Activated naive CD8-positive, alpha-beta T cell treated with anti-CD3 and anti-CD28 coated beads for 36 hours (primary cell): ENCODE measurements at places on chromosomes 1 and 21.
A peak's percentile ranks its signal among the peaks of the same experiment; 100 is the strongest.

- DNase-seq, result no peak
These were observed 35.6 kb upstream of the PUM1 start for GRCh38 chr1:31101147-31101502.

- no peak for DNase-seq
These were observed 62.5 kb upstream of the EFHD2 start for GRCh38 chr1:15347182-15347581.

DNA sequence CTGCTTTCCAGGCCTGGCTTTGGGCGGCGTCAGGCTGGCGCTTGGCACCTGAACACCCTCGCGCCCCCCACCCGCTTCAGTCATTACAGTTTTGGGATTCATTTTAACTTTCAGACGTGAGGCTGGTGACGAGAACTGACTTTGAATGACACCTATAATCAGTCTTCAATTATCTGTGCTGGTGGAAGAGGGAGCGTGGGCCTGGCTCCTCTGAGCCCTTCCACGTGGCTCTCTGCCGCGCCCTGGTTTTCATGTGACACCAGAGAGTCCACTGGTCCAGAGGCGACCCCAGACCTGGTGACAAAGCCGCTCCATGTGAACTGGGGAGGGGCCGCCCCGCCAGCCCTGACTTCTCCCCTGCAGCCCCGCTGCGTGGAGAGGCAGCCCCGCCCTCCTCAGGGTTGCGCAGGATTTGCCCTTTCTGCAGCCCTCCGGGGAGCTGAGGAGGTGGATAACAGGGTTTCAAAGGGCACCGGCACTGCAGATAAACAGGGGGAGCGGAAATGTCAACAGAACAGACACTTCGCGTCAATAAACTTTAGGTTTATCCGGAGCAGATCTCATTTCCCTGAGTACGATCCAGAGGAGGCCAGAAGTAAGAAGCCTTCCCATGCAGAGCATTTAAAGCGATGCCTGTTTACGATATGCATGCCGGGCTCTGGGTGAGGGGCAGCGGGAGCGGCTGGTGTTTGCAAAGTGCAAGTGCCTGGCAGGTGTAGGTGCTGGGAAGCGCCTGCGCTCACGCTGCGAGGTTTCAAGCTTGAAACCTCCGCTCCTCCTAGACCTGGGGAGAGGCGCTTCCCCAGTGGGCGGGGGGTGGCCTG, 56.4 kb downstream of the AJAP1 start:
- no peak for DNase-seq

DNA sequence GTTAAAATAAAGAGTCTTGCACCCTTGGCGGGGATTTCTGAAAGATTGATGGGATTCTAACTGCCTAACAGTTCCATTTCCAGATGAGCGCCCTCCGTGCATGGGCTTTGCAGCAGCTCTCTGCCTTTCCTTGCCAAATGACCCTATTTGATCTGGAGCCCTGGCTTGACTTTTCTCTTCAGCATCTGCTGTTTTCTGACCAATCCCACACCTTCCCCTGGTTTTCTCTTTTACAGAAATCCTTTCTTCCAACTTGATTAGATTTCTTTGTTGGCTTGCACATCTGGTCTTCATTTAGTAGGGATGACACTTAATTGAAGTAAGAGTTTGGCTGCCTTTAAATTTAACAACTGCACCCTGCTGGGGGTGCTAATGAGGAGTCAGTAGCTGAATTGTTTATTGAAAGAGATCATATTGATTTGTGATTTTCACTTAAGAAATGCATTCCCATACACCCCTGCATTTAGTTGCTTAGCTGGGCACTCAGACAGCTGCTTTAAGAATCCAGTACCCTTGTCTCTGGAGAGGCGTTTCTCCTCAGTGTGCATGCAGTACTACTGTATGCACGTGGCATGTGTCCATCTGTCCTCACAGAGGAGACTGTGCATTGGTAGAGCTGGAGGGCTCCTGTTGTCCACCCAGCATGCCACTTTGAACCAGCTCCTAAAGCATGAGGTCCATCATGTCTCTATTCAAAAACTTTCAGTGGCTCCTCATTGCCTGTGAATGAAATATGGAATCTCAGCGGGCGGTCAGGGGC, 99.7 kb downstream of the NOS1AP start:
- no peak for DNase-seq

- DNase-seq, result no peak
These were observed 78.0 kb downstream of the RGS13 start for GRCh38 chr1:192713921-192714320.

DNA sequence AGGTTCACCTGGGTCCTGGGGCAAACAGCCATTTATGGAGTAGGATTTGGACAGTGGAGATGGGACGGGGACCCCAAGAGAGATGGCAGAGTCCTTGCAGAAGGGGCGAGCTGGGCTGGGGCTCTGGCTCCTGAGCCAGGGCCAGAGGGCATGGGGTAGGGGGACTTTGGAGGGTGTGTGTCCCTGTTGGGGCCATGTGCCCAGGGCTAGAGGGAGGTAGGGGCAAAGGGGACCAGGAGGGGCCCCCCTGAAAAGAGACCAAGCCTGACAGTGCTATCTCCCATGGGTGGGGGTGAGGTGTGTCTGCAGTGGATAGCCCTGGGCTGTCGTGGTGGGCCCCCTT, 92.3 kb downstream of the TRIM11 start:
- DNase-seq, result no peak

DNA sequence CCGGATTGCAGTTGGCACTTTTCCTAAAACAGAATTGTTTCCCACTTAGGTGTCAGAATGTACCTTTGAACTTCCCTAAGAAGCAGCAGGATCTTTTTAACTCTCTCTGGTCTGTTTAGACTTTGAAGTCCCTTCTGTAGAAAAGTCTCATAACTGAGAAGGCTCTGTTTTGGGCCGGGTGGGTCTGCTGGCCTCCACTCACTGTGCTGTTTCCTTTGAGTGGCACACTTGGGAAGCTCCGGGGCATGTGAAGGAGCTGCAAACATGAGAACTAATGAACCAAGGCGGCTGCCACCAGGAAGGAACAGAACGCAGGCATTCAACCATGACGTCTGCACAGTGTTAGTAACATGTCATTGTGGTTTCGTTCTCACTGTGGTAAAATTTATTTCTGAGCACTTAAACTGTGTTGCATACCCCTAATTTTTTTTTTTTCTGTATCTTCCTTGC, 19.5 kb upstream of the NCMAP start:
- peak; percentile 66 for DNase-seq

DNA sequence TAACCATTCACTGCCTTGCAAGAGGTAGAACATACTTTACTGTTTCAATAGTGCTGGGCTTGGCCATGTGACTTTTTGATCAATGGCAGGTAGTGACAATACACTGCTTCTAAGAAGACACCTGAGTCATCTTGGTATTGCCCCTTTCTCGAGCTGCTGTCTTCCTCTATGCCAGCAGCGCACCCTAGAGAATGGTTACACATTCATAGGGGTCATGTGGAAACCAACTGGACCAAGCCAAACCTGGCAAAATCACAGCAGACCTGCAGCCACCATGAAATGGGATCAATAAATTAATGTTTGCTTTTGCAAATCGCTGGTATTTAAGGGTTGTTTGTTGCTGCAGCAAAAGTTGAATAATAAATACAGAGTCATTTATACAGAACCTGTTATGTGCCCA, 122.3 kb downstream of the GRIK1 start:
- no peak for DNase-seq

DNA sequence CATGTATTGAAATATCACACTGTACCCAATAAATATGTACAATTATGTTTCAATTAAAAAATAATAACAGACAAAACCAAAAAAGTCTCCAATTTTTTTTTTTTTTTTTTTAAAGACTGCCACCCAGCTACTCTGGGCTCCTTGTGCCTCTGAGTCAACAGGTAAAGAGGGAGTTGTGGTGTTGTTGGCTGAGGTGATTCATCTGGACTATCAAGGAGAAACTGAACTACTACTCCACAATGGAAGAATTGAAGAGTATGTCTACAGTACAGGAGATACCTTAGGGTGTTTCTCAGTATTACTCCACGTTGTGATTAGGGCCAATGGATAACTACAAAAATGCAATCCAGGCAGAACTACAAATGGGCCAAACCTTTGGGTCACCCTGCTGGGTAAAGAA, 67.9 kb downstream of the SCMH1 start:
- no peak for DNase-seq
